ENCODE measurements at places on chromosomes 3 and 15.

DNA sequence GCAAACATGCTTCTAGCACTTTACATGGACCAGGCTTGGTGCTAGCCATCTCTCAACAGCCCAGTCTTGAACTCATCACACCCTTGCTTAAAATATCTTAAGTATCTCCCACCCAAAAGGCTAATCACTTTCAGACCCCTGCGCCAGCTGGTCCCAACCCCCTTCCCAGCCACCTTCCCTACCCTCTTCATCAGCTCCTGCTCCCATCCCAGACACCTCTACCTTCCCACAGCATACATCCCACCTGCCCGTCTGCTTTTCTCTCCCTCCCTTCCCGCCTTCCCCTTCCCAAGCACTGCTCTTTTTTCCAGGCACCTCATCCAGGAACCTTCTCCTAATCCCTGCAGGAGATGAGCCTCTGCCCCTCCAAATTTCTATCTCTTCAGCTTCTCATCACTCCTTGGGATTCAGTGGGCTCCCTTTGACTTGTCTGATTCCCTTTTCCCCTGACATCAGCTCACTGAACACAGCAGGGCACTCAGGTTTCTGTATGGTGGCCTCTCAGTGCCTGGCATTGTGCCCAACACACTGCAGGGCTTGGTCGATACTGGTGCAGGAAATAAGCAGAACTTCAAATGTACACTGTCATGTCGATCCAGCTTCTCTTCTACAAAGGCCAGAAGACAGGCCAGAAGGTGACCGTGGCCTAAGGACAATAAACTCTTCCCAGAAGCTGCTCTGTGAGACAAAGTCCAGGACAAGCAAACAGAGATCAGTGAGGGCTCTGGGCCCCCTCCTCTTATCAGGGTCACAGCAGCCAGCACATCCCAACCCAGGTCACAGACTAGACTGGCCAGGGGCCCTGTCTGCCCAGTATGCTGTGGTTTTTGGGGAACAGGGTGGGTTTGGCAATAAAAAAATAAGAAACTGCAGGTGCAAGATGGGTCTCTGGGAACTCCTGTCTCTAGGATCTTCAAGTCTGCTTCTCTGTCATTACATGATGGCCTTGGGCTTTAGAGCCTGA, 2.2 kb upstream of the ITIH1 start:
- no peak for DNase-seq

GRCh38 chr3:136783708-136784191, 31.6 kb upstream of the STAG1 start:
- DNase-seq: peak; percentile 42

DNA sequence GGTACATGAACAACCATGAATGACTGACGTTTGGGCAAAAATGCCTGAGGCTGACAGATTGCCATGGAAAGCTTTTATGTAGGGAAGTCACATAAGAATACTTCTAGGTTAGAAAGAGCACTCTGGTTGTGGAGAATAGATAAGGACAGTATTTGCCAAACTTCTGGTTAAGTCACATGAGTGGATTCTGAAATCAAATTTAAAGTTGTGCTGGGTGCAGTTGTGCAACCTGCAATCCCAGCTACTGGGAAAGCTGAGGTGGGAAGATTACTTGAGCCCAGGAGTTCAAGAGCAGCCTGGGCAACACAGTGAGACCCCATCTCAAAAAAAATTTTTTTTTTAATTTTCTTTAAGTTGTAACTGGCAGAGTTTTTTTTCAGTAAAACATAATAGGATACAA, 7.2 kb upstream of the ZNF148 start:
- DNase-seq: no peak

GRCh38 chr15:87547470-87548181, 708.9 kb downstream of the NTRK3 start:
- no peak for DNase-seq

GRCh38 chr3:73687106-73688004, 62.6 kb upstream of the PDZRN3 start:
- no peak for DNase-seq

GRCh38 chr15:96058103-96058851, 272.2 kb upstream of the NR2F2 start:
- DNase-seq: no peak

- DNase-seq: peak; percentile 5
Measured at GRCh38 chr3:115836944-115837343, 213.6 kb downstream of the GAP43 start.

GRCh38 chr3:130811557-130811956, 64.9 kb upstream of the PIK3R4 start:
- DNase-seq: no peak

GRCh38 chr15:101368086-101368780, 73.2 kb upstream of the SNRPA1 start:
- DNase-seq: no peak

DNA sequence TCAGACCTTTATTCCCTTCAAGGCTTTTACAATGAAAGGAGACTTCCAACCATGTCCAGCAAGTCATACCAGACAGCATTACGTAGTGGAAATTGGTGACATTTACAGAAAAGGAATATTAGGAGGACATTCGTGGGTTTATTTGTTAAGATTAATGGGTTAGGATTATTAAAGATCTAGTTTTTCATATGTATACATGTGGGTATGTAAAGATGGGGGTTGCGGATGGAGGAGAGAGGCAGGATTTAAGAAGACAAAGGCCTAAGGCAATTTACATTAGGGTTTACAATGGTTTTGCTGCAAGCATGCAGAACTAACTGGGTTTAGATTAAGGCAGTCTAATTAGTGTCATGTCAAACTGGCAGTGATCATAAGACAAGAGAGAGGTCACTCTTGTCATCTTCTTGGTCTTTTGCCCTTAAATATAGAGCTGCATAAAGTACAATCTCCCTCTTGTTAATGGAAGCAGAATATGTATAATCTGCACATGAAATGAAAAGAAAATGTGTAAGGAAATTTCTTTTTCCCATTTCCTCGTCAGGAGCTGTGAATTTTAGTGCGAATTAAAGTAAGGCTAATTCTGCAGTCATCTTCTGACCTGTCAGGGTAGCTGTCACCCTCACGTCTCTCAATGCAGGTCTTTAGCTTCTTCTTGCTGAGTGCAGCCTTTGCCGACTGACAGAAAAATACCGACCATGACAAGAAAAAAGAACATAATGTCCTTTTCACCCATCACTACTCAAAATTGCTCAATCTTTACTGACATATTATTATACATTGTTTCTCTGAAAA, 258.9 kb upstream of the MEIS2 start:
- no peak for DNase-seq

DNA sequence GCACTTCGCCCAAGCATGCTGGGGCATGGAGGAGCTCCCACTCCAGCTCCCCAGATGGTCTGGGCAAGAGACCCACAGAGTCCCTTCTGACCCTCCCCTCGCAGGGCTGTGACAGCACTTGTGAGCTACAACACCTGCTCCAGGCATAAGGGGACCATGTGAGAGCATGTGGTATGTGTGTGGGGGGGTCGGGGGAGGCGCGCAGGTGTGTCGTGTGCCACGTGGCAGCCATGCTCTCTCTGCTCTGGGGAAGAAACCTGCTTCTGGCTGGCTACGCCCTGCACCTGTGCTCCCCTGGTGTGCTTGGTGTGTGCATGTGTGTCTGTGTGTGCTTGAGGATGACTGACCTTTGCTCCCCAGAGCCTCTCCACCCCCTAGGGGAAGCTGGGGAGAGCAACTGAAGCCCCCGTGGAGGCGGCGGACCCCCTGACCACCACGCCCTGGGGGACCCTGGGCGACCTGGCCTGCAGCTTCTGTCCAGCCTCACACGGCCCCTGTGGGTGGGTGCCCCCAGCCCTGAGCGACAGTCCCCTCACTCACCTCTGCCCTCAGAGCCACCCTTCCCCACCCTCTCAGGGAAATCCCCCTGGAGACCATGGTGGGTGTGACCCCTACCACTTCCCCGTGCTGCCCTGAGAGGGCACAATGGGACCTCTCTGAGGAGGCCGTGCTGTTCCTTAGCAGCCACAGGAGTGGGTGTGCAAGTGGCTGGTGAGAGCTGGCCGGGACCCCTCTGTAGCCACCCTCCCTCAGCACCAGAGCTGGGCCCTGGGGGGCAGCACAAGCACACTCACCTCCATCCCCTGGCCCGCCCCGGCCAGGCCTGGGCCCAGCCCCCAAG, 16.6 kb upstream of the SEC13 start:
- no peak for DNase-seq

GRCh38 chr15:31799715-31800321, 230.5 kb upstream of the CHRNA7 start:
- no peak for DNase-seq

Measured in fibroblast of the conjunctiva (primary cell).